Activated CD8-positive, alpha-beta T cell treated with anti-CD3 and anti-CD28 coated beads, Interleukin-2, amount 10 ng/mL, durations not matched to agents 7 days and 5 days (primary cell): ENCODE measurements at places on chromosomes 3 and 15.

DNA sequence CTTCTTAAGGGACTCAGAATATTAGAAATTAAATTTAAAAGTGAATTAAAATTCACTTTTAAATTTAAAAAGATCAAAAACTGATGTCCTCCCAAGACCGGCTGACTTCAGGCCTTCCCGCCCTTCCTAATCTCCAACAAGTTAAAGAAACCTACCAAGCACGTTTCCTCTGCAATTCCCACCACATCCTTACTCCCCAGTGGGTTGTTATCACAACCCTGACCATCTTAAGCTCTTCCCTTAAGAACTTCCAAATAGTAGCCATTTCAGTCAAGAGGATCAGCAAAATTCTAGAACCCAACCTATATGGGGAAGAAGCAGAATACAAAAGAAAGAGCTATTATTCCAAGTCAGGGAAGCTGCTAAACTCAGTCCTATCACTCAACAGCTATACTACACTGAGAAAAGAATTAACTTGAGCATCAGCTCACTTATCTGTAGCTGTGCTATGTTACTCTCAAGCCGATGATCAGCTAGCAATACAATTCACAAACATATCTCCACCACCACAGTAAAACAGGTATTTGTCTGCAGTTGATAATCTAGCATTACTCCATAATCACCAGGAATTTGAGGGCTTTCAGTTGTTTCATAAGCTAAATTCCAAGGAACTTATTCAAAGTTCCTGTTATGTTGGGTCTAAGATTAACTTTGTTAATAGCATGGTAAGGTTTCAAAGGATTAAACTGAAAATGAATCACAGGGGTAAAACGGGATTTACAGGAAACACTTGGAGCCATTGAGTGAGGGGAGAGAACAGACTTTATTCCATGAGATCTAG is 14.3 kb downstream of the ABCC5 start:
- DNase-seq, result no peak

GRCh38 chr15:40040293-40040635 is 1.3 kb upstream of the SRP14 start:
- DNase-seq, result no peak

DNA sequence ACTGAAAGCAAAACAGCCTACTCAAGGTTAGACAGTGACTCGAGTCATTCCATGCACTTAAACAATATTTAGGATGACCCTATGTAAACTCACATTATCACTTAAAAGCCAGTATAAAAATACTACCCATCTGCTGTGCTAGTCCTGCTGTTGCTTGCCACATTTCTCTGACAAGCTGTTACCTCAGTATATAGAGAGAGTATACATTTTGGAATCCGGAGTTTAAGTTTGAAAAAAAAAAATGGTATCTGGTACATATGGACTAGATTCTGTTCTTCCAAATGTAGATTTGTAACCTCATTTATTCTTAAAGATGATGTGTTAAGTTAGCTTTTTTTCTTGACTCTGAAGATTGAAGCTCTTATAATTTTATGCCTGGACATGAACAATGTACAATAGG is 503.8 kb upstream of the TPRG1 start:
- no peak for DNase-seq

DNA sequence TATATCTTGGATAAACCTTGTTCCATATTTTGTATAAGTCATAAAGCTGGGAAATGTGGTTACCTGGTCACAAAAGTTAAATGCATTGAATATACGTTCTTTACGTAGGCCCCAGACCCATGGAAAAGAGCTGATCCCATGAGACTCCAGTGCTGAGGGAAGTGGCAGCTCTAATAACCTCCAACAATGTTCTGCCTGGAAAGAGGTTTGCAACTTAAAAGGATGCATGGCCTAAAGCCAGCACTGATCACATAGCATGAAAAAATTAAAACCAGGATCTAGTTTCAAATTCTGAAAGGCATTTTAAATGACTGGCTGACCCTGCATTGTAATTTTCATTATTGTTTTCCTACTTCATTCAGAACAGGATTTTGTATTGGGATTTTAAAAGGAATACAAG is 27.9 kb upstream of the STRIT1 start:
- DNase-seq, result no peak

DNA sequence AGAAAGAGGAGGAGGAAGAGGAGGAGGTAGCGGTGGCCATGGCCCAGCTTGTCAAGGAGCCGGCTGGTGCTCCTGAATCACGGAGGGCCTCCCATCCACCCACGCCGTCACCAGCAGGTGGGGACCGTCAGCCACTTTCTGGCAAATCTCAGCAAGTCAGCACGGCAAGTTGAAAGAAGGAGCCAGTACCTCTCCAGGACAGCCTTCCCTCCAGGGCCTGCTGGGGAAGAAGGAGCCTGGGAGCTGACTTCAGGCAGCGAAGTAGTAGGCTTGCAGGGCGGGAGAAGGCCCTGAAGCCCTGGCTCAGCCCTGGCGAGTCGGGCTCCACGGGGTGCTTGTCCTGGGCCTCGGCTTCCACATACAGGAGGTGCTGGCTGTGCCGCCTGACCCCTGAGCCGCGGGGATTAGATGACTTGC is 99.2 kb upstream of the TRPM1 start:
- peak; percentile 80 for DNase-seq
